ENCODE measurements at places on chromosomes 1 and 21.

DNA sequence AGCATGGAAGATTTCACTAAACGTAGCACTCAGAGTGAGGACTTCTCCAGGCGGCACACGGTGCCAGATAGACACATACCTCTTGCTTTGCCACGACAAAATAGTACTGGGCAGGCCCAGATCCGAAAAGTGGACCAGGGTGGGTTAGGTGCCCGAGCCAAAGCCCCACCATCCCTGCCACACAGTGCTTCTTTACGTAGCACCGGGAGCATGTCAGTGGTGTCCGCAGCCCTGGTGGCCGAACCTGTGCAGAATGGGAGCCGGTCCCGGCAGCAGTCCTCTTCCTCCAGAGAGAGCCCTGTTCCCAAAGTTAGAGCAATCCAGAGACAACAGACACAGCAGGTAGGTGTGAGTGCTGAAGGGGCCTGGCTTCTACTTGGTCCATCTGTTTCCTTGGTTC lies 38.6 kb downstream of the CLEC20A start:
- no peak for DNase-seq

DNA sequence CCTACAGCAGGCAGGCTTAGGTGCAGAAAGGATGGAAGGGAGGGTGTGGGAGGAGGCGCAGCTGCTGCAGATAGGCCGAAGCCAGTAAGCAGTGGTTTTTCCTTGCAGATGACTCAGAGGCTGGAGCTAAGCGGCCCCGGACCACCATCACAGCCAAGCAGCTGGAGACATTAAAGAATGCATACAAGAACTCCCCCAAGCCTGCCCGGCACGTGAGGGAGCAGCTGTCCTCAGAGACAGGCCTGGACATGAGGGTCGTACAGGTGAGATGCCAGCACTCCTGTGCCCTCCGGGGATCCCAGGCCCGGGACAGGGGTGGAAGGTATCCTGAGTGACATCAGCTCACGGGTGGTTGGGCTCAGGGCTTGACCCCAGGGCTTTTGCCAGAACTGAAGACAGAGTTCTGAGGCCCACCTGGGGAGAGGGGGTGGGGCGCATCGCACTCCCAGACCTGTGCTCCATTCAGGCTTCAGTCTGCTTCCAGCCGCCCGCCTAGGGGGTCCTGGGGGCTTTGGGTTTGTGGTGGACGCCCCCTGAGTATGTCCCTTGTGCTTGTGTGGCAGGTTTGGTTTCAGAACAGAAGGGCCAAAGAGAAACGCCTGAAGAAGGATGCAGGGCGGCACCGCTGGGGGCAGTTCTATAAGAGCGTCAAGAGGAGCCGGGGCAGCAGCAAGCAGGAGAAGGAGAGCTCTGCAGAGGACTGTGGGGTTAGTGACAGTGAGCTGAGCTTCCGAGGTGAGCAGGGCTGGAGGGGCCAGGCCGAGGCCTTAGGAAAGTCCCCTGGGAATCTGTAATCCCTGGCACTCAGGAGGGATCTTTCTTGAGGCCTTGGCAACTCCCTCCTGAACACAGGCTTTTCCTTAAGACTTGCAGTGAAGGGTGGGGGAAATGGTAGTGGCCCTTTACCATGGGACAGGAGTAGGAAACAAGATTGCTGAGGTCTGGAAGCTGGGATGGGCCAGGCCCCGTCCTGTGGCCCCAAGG lies 41.5 kb downstream of the LHX4 start:
- DNase-seq: no peak

DNA sequence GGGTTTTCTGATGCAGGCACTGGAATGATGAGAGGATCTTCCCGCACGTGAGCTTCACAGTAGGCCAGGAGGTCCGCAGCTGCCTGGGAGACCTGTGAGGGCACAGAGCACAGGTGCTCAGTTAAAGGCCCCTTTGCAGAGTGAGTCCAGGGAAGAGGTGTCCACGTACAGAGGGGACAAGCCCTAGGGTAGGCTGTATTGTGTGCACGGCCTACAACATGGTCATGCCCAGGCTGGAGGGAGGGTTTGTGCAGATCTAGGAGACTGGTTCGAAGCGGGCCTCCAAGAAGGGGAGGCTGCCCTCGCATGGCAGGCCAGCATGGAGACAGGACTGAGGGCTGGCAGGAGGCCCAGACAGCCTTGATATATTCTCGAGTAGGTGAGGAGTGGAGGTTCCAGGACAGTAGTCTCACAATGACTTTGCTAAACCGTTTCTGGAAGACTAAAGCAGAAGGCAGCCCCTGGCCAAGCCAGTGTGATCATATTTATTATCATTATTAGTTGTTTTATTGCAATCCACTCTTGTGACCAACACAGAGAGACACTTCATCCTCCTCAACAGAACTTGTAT lies 48.0 kb upstream of the B3GALNT2 start:
- no peak for DNase-seq

DNA sequence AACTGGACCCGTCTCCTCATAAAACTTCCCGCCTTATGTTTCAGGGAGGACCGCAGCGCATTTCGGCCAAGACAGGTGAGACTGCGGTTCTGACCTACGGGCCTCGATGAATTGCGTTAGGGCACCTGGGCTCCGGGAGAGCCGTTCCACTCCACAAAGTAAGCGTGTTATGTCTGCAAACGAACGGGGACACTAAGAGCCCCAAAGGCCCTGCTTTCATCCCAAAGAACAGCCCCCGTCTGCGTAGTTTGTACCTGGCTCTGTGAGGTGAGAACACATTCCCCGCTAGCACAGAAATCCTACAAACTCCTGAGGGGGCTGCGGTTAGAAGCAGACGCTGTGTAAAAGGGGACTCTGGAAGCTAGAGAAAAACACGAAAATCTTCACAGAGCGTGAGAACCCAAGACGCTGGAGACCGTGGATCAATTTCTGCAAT lies 41.6 kb upstream of the PPIAL4F start:
- DNase-seq: no peak

DNA sequence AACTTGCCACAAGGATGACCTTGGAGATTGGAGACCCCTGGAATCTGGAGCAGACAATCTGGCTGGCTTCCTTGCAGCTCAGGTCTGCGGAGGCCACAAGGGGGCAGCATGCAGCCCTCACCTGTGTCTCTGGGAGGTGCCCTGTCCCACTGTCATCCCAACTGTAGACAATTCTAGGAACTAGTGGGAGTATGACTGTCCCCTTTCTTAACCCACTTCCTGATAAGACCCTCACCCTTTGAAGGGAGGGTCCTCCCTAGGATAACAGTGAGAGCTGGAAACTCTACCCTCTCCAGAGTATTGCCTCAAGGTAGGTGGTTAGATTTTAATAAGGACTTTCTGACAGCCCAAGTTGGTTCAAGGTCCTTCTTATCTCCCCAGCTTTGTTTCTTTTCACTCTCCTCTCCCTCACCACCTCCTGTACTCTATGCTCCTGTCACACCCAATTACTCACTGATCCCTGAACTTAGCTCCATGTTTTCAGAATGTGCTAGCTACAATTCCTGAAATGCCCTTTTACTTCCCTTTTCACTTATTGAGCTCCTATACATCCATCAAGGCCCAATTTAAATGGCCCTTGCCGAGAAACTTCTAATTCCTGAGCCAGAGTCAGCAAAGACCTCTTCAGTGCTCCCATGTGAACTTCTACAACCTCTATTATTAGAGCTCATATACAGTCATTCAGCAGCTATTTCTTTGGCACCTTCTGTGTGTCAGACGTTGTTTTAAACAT lies 9.2 kb upstream of the KCNQ4 start:
- peak; percentile 69 for DNase-seq

DNA sequence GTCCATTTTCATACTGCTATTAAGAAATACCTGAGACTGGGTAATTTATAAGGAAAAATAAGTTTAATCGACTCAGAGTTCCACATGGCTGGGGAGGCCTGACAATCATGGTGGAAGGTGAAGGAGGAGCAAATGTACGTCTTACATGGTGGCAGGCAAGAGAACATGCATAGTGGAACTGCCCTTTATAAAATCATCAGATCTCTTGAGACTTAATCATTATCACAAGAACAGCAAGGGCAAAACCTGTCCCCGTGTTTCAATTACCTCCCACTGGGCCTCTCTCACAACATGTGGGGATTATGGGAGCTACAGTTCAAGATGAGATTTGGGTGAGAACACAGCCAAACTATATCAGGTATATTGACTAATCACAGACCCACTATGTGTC lies 370.2 kb upstream of the USP24 start:
- no peak for DNase-seq

DNA sequence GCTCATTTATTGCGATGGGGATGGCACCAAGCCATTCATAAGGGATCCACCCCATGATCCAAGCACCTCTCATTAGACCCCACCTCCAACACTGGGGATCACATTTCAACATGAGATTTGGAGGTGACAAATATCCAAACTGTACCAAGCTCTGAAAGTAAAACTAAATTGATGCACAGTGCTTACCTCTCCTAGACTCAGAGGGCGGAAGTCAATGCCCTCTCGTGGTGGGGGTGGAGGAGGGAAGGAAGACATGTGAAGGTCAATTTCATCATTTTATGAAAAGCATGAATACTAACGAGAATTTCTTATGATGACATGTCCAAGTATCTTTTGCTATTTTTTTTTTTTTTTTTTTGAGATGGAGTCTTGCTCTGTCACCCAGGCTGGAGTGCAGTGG lies 120.0 kb downstream of the PGBD5 start:
- DNase-seq: peak; percentile 80

GRCh38 chr1:8113262-8114220 lies 87.4 kb upstream of the ERRFI1 start:
- DNase-seq: no peak

DNA sequence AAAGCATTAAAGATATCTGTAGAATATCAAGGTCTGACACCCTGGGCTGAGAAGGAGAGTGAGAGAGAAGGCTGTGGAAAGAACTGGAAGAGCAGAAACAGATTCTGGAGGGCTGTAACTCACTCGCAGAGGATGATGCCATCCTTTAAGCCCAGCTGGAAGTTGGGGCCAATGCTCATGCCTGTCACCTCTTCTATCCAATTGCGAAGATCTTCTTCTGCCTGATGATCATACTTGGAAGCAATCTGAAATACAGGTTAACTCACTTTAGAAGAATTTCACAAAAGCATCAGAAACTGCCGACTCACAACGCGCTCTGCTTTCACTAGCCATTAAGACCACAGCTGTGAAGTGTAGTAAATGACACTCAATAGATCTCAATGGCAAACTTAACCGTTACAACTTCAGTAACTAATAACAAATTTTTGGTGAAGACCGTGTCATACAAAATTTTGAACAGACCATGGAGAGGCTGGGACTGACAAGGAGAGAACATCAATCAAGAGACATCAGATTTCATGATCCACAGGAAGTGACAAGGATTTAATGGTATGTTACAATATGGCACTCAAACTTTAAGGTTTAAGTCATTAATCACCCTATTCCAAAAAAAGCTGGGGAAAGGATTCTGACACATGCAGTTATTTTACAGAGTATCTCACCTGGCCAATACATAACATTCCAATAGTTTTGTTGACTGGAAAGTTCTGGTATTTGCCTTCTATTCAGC lies 23.5 kb downstream of the CNN3 start:
- DNase-seq: no peak

DNA sequence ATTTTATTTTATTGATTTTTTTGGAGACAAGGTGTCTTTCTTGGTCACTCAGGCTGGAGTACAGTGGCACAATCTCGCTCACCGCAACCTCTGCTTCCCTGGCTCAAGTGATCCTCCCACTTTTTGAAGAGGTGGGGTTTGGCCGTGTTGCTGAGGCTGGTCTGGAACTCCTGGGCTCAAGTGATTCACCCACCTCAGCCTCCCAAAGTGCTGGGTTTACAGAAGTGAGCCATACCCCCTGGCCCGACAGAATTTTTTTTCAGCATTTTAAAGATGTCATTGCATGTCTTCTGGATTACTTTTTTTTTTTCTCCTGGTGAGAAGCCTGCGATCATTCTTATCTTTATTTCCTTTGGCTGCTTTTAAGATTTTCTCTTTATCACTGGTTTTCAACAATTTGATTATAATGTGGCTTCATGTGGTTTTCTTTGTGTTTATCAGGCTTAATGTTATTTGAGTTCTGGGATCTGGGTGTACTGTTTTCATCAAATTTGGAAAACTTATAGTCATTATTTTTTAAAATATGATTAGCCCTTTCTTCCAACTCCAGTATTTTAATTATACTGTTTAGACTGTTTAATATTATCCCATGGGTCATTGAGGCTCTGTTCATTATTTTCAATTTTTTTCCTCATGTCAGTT lies 23.1 kb upstream of the PTBP2 start:
- DNase-seq: no peak

DNA sequence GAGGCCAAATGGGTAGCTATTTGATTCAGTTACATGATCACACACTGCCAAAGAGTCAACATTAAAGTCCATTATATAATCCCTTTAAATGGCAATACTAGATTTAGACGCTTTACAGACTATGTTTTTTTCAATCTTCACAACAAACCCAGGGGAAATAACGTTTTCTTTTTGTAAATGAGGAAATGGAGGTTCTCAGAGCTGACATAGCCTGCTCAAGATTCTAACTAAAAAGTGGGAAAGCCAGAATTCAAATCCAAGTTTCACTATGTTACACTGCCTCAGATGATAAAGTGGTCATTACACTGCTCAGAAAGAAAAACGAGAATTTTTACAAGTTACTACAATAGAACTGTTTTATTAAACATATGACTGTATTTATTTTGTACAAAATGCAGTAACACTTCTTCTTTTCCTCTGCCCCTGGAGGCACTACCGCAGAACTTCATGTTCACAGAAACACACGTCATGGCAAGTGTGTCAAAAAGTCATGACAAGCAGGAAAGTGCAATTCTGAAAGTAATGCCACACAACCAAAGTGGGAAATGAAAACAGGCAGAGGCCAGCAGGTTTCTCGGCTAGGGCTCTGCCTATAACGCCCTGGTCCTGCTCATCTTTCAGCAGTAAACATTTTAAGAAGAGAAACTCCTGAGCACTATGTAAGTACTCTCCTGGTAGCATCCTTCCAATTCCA lies 19.0 kb downstream of the THEMIS2 start:
- peak; percentile 90 for DNase-seq

DNA sequence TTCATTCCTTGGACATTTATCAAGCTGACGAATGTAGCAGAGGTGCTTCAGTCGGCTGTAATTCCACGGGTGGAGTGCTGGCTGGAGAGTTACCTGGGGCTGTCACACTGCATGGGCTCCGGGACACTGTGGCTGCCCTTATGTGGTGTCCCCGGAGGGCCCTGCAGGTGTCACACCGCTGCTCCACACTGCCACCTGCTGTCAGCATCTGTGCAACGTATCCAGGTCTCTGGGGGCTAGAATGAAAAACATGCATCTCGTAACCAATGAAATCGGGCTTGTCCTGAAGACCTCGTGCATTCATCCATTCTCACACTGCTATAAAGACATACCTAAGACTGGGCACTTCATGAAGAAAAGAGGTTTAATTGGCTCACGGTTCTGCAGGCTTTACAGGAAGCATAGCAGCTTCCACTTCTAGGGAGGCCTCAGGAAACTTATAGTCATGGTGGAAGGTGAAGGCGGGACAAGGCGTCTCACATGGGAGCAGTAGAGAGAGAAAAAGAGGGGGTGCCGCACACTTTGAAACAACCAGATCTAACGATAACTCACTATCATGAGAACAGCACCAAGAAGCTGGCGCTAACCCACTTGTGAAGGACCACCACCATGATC lies 46.7 kb upstream of the PCBP3 start:
- DNase-seq: peak; percentile 77

Measured in GM12865 (cell line).